ENCODE measurements at places on chromosomes 2 and 18. TPM values are rescaled to one million over a fixed set of nuclear protein-coding genes. Genes with fewer than 3 reads are reported as not detected.
A peak's percentile ranks its signal among the peaks of the same experiment; 100 is the strongest.

The RND3 gene
- 7.4 TPM for total RNA-seq

The DSC3 gene
- total RNA-seq = 6.9 TPM

The PRKD3 gene
- total RNA-seq = 32.6 TPM

DNA sequence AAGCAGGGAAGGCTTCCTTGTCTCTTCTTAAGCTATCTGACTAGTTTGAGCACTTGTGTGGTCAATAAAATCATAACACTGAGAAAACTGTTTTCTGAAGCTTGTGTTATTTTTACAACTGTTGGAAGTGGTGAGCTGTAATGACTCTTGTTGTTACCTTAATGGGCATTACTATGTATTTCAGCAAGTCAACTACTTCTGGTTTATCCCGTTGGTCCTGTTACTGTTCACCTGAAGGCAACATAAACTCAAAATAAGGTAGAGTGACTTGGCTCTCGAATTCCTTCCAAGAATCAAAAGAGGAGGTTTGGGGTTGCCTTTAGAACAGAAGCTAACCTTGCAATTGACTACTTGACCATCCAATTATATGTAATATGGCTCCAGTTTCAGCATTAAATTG, 23.2 kb upstream of the FIGN start:
- no peak for DNase-seq
- no peaks in the 10 kb centered on the region for H3K36me3 ChIP-seq
- no peak overlapping the region for H3K27ac ChIP-seq
- H3K27me3 ChIP-seq = no peaks in the 10 kb centered on the region
- no peaks in the 10 kb centered on the region for H3K4me1 ChIP-seq
- H3K4me3 ChIP-seq = no peak overlapping the region

- no peaks in the 10 kb centered on the region for H3K4me1 ChIP-seq
- no peaks in the 10 kb centered on the region for H3K36me3 ChIP-seq
- H3K27me3 ChIP-seq = no peaks in the 10 kb centered on the region
- no peak overlapping the region for H3K4me3 ChIP-seq
- no peak overlapping the region for H3K27ac ChIP-seq
- no peak for DNase-seq
These were observed 177.3 kb upstream of the ST6GAL2 start for GRCh38 chr2:107063228-107063627.

The MROH2A gene
- 0.71 TPM for total RNA-seq

The CNGA3 gene
- total RNA-seq = 0.09 TPM

- no peaks in the 10 kb centered on the region for H3K36me3 ChIP-seq
- H3K4me1 ChIP-seq = peaks cover 81% of the 10 kb centered on the region
- H3K27ac ChIP-seq = peak overlapping the region; percentile 85
- no peaks in the 10 kb centered on the region for H3K27me3 ChIP-seq
- DNase-seq = peak; percentile 69
- H3K4me3 ChIP-seq = no peak overlapping the region
These were observed 30.4 kb downstream of the TOGARAM2 start for GRCh38 chr2:29011418-29012060.

- no peaks in the 10 kb centered on the region for H3K4me1 ChIP-seq
- no peaks in the 10 kb centered on the region for H3K27me3 ChIP-seq
- H3K27ac ChIP-seq = no peak overlapping the region
- H3K36me3 ChIP-seq = no peaks in the 10 kb centered on the region
- H3K4me3 ChIP-seq = no peak overlapping the region
These were observed 78.4 kb upstream of the EFEMP1 start for GRCh38 chr2:56001947-56002346.

The COLEC12 gene
- 5.6 TPM for total RNA-seq

GRCh38 chr2:39778775-39779340, at the start of gene THUMPD2:
Gene THUMPD2 (minus strand): TSS chr2:39779258. CDS start chr2:39779239, 19 bp downstream.
- H3K4me3 ChIP-seq = peak within 1 kb of the TSS; percentile 100
- H3K27ac ChIP-seq = peak within 1 kb of the TSS; percentile 96
- peak; percentile 61 for DNase-seq
- no peaks in the 10 kb centered on the region for H3K27me3 ChIP-seq
- peaks cover 10% of the 10 kb centered on the region for H3K4me1 ChIP-seq

Measured in thymus (tissue), 14 donors.